ENCODE measurements at places on chromosomes 5 and 9. TPM values are rescaled to one million over a fixed set of nuclear protein-coding genes. Genes with fewer than 3 reads are reported as not detected.

Gene SHISAL2B
- polyA plus RNA-seq, result not detected

DNA sequence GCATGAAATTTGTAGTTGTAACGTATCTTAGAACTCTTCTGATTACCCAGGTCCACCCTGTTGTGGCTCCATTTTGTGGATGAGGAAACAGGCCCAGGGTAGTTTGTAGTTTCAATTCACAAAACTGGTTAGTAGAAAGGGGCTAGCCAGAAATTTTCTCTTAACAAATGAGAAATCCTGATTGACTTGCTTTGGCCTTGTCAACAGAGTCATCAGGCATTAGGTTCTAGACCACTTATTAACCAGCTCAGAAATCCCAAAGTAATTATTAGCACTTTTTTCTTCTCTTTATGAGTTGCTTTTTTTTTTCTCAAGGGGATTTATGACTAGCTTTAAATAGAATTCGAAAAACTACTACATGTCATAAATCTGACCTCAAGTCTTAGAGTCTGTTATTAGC lies 160.2 kb downstream of the SH3GL2 start:
- DNase-seq, result no peak

DNA sequence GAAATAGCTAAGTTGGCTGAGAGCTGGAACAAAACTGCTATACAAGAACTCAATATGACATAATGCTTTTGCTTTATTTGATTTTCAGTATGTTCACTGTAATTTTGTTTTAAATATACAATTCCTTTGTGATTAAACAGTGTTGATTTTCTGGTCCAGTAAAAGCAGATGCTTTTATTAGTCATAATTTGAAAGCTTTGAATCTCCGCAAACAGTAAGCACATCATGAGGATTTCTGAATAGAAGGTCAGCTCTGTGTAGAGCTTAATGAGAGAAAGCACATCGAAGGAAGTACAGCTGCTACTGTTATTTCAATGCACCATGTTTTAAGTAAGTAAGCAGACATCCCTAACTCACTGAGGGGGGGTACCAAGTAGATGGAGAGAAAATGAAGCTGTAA lies 701.3 kb upstream of the ACO1 start:
- no peak for DNase-seq

- no peak for DNase-seq
These were observed 66.8 kb upstream of the CXCL14 start for GRCh38 chr5:135645336-135646180.

- no peak for DNase-seq
These were observed 45.2 kb upstream of the PITX1 start for GRCh38 chr5:135079099-135079681.

Gene CENPK
- 1.4 TPM for polyA plus RNA-seq

DNA sequence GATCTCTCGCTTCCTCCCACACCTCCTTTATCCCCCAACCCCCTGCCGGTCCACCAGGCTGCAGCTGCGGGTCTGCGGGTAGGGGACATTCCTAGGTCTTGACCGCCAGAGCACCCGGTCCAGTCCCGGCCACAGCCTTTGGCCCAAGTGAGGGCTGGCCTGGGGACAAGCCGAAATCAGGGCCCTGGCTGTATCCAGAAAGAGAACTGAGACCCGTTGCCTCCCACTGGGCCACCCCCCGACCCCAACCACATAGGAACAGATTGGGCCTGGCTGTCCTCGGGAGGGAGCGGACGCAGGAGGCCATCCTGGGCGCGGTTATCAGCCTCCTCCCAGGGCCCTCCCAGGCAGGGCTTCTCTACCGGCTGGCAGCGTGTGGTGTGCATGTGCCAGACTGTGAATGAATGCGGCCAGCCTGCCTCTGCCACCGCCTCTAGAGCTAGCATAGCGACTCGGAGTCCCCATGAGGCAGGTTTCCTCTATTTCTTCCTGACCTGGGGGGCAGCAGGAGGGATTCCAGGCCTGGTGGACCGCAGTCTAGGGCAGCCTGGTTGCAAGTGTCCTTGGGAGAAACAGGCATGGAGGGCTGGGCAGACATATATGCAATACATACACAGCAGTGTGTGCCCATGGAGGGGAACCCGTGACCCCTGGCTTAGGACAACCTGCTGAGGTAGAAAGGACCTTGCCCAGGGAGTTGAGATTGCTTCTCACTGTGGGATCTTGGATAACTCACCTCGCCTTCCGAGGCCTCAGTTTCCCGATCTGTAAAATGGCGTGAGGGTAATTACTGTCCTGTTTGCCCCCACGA lies 1.2 kb downstream of the N4BP3 start:
- no peak for DNase-seq

All from urinary bladder (tissue), 4 donors.